ENCODE measurements at places on chromosomes 3 and 15.

DNA sequence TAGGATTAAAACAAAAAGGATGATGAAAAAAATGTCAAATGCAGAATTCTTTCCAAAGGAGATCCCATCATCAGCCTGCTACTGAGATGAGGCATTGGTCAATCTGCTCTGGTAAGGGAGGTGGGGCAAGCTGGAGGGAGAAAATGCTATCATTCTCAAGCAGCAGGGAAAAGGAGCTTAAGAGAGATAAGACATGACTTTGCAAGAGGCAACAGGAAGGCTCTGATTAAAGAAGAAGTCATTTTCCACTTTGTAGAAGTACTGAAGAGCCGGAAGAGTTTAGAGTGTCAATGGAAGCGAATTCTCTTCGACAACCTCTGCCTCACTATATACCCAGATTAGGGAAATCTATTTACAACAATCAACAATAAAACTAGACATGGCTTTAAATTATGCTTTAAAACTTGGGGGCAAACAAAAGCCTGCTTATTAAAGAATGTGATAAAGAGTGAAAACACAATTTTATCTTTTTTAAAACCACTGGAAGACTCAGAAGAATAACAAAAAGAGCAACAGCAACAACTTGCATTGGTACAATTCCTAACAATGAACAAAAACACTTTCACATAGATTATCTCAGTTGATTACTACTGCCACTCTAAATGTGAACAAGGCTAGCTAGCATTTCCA lies 81.8 kb upstream of the NANOGP8 start:
- DNase-seq = no peak

- no peak for DNase-seq
Measured at GRCh38 chr3:187264021-187264420, 27.5 kb downstream of the MASP1 start.

DNA sequence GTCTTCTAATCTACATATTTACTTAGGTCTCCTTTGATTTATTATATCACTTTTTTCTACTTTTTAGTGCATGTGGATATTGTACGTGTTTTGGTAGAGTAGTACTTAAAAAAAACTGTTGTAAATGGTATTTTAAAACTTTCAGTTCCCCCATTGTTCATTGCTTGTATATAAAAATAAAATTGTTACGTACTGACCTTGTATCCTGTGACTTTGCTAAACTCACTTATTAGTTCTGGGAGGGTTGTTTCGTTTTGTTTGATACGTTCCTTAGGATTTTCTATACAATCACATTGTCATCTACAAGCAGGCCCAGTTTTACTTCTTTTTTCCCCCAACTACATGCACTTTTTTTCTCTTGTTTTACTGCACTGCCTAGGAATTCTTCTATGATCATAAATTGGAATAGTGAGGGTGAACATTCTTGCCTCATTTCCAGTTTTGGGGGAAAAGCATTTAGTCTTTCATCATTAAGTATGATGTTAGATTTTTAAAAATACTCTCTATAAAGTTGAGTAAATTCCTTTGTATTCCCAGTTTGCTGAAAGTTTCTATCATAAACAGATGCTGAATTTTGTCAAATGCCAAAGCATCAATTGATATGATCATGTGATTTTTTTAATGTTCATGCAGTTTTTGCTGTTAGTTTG lies 33.5 kb upstream of the ACKR4 start:
- no peak for DNase-seq

GRCh38 chr15:57567891-57568290 lies 23.8 kb upstream of the MYZAP start:
- DNase-seq = no peak

- no peak for DNase-seq
Measured at GRCh38 chr3:74415731-74416130, 198.7 kb downstream of the CNTN3 start.

Data from stimulated activated CD8-positive, alpha-beta memory T cell treated with anti-CD3 and anti-CD28 coated beads, Interleukin-12 subunit alpha, Interleukin-12 subunit beta, amount 100 ng/mL, for 1 hour (primary cell).